Endothelial cell of umbilical vein (primary cell): ENCODE measurements at places on chromosomes 4 and X. TPM values are rescaled to one million over a fixed set of nuclear protein-coding genes. Genes with fewer than 3 reads are reported as not detected.

Gene TMEM156
- total RNA-seq: 1.00 and 2.7 TPM in 2 replicates

Gene G3BP2
- total RNA-seq: 180 and 194 TPM in 2 replicates

Gene HTN1
- total RNA-seq: not detected in 2 replicates

Gene BTK
- 0.13 TPM in 1 of 2 replicates, not detected in the other for total RNA-seq

Gene ENPEP
- total RNA-seq: not detected in 2 replicates

Gene RAB39B
- not detected in 2 replicates for total RNA-seq

Gene IQSEC2
- total RNA-seq: 9.4 and 9.9 TPM in 2 replicates

Gene HERC5
- total RNA-seq: 0.30 and 0.91 TPM in 2 replicates

Gene GPR82
- total RNA-seq: not detected in 2 replicates

Gene CHST7
- 9.8 and 11.2 TPM in 2 replicates for total RNA-seq

Gene RNF212
- 1.8 and 2.3 TPM in 2 replicates for total RNA-seq

Gene C1QTNF7
- total RNA-seq: not detected in 2 replicates

Gene UGT2A1
- total RNA-seq: not detected in 2 replicates

Gene UGT8
- 0.11 and 0.14 TPM in 2 replicates for total RNA-seq

Gene PDLIM5
- 310 and 323 TPM in 2 replicates for total RNA-seq

Gene GSX2
- total RNA-seq: not detected in 2 replicates

Gene SPATA4
- total RNA-seq: not detected in 2 replicates

Gene NUP62CL
- total RNA-seq: not detected in 2 replicates

Gene ETDA
- total RNA-seq: not detected in 2 replicates

Gene APELA
- total RNA-seq: not detected in 2 replicates

Gene FAM149A
- 0.20 and 0.51 TPM in 2 replicates for total RNA-seq

Gene YY2
- total RNA-seq: 2.4 and 3.0 TPM in 2 replicates

Gene CCDC149
- total RNA-seq: 11.3 and 12.5 TPM in 2 replicates

Gene MAGEA12
- not detected in 2 replicates for total RNA-seq

Gene GPC3
- total RNA-seq: not detected in 2 replicates
